Activated CD8-positive, alpha-beta memory T cell treated with anti-CD3 and anti-CD28 coated beads for 1 hour (primary cell): ENCODE measurements at places on chromosomes 2 and 18.

DNA sequence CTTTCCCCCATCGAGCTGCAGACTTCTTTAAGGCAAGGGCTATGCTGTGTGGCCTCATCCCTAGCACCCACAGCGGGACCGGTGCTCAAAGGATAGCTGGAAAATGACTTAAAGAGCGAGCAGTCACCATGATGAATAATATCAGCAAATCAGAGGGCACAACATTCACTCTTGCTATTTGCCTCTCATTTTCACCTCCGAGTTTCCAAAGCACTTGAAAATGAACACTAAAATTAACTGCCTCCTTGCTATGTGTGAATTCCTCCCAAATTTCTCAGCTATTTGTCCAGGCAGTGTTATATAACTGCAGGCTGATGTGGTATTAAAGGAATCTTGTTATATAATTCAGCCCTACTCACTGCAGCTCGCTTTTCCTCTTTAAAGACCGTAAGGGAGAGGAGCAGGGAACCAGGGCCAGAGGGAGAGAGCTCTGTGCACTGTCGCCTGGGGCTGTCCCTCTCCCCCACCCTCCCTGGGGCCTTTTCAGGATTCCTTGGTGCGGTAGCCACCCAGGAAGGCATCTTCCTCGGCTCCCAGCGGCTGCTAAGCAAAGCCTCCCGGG, 1.4 kb downstream of the CYS1 start:
- DNase-seq, result no peak

- DNase-seq, result no peak
Observed at GRCh38 chr2:136010126-136010525, 24.7 kb upstream of the DARS1 start.

- DNase-seq, result no peak
Observed at GRCh38 chr2:233492751-233493150, 73.8 kb downstream of the USP40 start.

DNA sequence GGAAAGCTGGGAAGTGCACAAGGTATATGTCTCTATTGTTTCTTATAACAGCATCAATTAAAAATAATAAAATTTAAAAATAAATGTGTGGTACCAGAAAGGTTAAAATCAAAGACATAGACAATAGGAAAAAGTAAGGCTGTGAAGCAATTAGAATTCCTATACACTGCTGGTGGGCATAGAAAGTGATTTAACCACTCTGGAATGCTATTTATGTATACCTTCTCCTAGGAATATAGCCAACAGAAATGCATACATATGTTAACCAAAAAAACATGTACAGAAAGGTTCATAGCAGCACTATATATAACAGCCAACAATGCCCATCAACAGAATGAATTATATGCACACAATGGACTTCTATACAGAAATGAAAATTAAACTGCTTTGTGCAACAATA, 43.0 kb downstream of the WDSUB1 start:
- no peak for DNase-seq

DNA sequence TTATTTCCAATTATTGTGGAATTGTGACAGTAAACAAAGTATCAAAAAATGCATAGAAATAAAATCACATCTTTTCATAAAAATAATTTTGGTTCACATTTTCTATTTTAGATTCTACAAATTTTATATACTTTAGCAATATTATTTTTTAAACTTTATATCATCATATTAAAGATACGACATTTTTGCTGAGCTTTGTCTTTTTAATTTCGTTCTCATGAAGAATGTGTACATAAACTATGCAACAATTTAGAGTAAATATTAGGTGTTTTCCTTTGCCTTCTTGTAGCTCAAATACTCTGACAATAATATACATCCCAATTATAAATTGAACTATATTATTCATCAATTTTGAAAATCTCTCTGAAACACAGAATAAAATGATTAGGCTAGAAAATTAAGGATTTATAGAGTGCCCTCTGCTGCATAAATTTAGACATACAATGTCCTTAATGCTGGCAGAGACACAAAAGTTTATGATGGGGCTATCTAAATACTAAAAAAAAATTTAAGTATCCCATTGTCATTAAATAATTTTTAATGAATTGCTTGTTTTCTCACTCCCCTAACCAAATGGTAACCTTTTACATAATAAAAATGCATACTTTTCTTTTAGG, 45.7 kb downstream of the CCDC102B start:
- no peak for DNase-seq
